GM18507 (cell line): ENCODE measurements at places on chromosomes 5 and 9.

GRCh38 chr9:130844044-130844451, 9.0 kb downstream of the ABL1 start:
- DNase-seq: no peak

GRCh38 chr5:163963881-163964280, 458.5 kb downstream of the MAT2B start:
- DNase-seq: no peak

DNA sequence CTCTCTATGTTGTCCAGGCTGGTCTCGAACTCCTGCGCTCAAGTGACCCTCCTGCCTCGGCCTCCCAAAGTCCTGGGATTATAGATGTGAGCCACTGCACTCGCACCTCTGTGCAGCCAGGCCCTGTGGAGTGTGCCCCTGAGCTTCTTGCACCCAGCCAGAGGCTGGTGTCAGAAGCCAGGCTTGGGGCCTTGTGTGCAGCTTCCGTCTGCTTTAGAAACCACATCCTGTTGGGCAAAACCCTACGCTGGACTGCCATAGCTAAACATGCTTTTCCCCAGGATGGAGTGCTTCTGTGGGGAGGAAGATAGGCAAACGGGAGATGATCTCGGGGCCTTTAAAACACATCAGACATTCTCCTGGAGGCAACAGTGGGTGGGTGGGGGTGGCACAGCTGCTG, 40.1 kb downstream of the PRRT1B start:
- no peak for DNase-seq

DNA sequence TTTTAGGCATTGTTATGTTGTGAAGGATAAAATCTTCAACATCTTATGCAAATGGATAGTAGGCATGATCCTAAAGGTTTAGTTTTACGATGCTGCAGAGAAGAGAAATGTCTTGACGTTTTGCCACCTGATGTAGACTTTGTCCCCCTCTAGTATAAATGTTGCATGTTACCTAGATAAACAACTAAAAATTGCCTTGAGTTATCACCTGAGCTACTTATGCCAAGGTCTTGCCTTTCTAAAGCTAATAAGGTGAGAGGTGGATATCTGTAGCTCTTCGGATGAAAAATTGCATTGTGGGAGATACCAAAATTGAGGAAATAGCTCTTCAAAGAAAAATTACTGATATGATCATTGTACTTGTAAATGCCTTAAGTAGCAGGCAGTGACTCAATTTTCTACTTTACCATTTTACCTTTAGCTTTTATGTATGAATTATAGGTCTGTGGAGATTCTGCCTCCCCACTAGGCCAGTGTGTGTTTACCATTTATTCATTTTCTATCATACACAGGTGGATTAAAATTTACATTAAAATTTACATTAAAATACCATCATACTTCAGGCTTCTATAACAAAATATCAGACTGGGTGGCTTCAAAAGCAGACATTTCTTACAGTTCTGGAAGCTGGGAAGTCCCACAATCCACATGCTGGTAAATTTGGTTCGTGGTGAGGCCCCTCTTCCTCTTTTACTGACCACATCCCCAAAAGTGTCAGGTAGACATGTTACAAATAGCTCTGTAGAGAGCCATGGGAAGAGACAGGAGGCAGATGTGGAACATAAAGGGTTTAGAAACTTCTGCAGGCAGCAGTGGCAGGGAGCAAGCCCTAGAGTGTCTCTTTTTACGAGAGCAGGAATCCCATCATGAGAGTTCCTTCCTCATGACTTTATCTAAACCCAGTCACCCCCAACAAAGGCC, 100.7 kb upstream of the ERBIN start:
- DNase-seq: peak; percentile 5

- no peak for DNase-seq
Measured at GRCh38 chr5:61472172-61472958, 140.3 kb downstream of the ZSWIM6 start.

DNA sequence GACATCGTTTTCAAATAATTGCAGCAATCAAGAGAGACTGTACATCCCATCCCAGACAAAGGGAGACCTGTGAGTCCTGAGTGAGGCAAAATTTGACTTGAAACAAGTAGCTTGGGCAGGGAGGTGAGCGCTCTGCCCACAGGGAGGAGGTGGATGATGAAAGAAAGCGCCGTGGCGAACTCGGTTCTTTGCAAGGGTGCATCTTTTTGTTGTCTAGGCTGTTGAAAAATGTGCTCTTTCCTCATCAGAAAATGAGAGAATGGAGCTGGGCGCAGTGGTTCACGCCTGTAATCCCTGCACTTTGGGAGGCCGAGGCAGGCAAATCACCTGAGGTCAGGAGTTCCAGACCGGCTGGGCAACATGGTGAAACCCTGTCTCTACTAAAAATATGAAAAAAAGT, 150.5 kb downstream of the GAPVD1 start:
- DNase-seq: no peak

GRCh38 chr5:17221843-17222636, 4.6 kb downstream of the BASP1 start:
- no peak for DNase-seq

- no peak for DNase-seq
Measured at GRCh38 chr9:106058460-106058859, 364.1 kb downstream of the TMEM38B start.

GRCh38 chr9:124947727-124948391, 7.0 kb upstream of the GOLGA1 start:
- DNase-seq: no peak

DNA sequence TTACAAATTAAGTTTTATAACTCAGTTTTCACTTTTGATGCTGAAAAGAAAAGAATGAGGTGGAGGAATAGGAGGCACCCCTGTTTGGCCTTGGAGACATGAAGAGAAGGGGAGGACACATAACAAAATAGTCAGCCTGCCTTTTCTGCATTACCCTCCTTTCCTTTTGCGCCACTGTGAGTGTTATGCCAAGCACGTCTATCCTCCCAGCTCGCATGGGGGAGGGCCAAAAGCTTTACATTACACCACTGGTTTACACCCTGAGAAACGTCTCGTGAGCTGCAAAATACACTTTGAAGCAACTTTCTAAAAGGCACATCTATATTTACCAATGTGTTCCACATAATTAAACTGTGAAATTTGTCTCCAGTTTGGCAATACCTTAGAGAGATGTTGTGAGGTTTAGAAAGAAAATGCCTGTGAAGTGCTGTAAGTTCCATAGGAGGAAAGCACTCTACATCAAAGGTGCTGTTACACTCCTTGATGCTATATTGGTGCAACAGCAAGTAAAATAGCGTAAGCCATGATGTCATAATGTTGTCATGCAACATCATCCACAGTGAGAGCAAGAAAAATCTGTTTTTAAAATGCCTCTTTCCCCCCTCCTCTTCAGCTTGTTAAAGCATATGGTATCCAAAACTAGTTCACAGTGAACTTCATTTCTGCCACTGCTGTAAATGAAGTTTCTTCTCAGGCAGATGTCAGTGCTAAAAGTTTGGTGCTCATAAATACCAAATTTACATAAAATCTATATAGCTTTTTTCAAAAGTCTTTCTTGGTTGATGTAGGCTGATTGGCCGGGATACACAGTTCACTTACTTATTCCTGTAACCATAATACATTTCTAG, 50.3 kb downstream of the CETN3 start:
- no peak for DNase-seq

DNA sequence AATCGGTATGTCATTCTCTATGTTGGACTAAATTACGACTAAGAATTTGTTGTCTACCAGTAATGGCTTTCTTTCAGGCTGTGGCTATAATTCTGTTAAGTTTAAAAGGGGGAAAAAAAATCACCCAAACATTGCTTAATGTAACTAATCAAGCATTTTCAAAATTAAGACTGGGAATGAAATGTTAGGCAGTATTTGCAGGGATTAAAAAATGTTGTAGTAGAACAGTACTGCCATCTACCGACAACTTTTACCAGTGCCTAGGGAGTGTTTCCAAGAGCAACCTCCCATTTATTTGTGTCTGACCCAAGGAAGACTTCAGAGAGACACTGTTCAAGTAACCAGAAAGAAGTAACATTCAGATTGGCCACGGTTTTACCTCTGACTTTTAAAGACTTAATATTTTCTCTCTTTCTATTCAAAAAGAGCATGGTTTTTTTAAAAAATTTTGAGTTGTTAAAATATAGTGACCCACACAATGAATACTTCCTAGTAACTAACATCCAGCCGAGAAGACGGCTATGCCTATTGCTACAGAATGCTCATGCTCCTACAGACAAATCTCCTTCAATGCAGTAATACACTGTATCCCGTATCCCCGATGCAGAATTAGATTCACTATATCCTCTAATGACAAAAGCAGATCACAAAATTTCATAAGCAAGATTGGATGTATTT, 92.4 kb downstream of the ARL15 start:
- no peak for DNase-seq

- no peak for DNase-seq
Measured at GRCh38 chr9:127676638-127677037, 30.1 kb upstream of the CFAP157 start.

DNA sequence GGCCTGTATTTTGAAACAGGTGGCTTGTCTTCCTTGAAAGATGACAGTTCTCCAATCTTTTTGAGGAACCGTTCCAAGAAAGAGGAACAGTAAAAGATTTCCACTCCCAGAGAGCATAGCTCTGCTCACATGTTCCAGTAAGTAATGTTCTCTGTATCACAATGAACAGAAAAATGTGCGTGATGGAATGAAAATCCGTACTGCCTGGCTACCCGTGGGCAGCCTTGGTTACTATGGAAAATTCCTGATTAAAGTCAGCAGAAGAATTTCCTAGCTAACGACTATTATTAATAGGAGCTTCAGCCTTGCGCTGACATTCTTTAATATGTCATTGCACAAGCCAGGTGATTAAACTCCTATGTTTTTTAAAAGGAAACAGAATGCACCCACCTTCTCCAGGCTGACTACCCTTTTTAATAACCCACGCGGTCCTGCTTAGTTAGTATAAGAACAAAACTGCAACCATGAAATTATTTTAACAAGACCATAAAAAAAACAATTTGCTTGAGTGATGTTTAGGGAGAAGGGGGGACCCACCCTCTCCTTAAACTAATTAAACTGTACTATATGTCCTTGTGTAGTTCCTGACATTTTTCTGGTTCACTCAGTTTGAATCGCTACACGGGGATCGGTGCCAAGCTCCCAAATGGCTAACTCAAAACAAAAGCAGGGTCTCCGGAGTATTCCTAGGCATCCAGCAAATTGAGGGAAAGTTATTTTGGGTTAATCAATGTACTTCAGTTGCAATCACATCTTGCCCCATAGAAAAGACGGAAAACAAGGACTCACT, 54.8 kb upstream of the CPEB4 start:
- DNase-seq: no peak

DNA sequence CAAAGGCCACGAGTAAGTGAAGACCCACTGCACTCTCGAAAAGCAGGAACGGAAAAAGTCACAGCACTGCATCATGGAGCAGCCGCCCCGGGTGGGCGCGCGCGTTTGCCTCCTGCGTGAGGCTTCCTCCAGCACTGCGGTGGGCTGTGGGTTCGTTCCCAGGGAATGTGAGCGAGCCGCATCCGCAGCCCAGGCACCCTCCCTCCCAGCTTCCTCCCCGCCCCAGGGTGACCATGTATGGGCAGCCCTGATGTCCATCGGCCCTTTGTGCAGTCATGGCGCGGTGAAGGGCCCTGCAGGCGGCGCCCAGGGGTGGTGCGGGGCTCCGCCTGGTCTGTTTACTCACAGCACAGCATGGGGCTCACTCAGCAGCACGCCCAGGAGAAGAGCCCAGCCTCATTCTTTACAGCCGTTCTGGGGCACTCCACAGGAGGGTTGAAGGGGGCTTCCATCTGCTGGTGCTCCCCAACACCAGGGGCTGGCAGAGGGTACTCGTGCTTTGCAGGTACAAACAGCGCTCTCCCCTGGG, 32.7 kb downstream of the KCNT1 start:
- DNase-seq: no peak

- no peak for DNase-seq
Measured at GRCh38 chr5:139248826-139249453, 44.6 kb upstream of the MATR3 start.

- DNase-seq: peak; percentile 69
Measured at GRCh38 chr5:141430332-141431113, at the start of gene PCDHGA12. Gene PCDHGA12, plus strand, starts transcription at chr5:141430507. Its CDS starts 253 bp downstream, at chr5:141430760.

DNA sequence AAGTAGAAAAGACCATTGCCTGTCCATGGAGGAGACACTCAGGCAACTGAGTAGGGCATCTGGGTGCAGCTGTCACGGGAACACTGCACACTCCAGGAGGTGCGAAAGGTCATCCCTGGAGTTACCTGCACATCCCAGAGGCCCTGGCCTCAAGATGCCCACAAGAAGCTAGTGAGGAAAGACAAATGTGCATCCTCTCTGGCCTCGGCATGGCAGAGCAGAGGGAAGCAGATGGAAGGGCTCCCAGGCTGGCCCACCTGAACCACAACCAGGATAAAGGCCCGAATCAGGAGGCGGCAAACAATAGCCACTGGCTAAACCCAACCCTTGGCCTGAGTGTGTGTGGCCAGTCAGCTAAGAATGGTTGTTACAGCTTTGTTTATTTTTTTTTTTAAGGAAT, 231.7 kb downstream of the SYK start:
- no peak for DNase-seq

- DNase-seq: no peak
Measured at GRCh38 chr9:16870596-16871335, at the start of gene BNC2. Gene BNC2, minus strand, starts transcription at chr9:16870670. Its CDS starts 22 bp downstream, at chr9:16870648.

- peak; percentile 57 for DNase-seq
Measured at GRCh38 chr5:177607452-177608192, 7.7 kb downstream of the B4GALT7 start.

- DNase-seq: no peak
Measured at GRCh38 chr5:39191216-39191615, 28.1 kb downstream of the FYB1 start.

- DNase-seq: peak; percentile 0
Measured at GRCh38 chr5:82719368-82719767, 357.8 kb downstream of the TMEM167A start.

DNA sequence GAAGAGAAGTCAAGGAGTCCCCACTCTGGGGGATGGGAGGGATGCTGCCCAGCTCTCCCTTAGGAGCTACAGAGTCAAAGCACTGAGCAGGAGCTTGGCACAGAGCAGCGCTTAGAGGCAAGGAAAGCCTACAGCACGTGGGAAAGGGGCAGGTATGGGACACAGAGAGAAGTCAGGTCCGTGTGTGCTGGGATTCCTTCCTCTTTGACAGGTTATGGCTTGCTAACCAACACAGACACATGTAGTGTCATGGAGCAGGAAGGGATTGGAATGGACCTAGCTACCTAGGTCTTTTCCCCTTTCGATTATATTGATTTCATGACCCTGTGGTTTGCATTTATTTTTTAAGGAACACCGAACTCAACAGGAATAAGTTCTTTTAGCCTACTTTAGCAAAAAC, 208.5 kb upstream of the TUT7 start:
- DNase-seq: no peak

- DNase-seq: no peak
Measured at GRCh38 chr9:343773-344172, 129.1 kb downstream of the DOCK8 start.

GRCh38 chr9:98201102-98201501, 8.7 kb upstream of the CORO2A start:
- DNase-seq: no peak

GRCh38 chr9:6354072-6354686, 26.0 kb downstream of the TPD52L3 start:
- peak; percentile 39 for DNase-seq

- DNase-seq: no peak
Measured at GRCh38 chr5:159877894-159878448, 38.3 kb upstream of the ADRA1B start.

GRCh38 chr9:106438928-106439327, 424.0 kb upstream of the ZNF462 start:
- no peak for DNase-seq

GRCh38 chr9:87197349-87198130, 250.2 kb upstream of the GAS1 start:
- no peak for DNase-seq

GRCh38 chr9:129399634-129399990, 221.3 kb downstream of the C9orf50 start:
- DNase-seq: no peak
